Inflammatory macrophage treated with lipopolysaccharide for 4 hours (primary cell): ENCODE measurements at places on chromosomes 1 and 21.

GRCh38 chr1:9437961-9438430, 101.3 kb upstream of the SLC25A33 start:
- DNase-seq: no peak

DNA sequence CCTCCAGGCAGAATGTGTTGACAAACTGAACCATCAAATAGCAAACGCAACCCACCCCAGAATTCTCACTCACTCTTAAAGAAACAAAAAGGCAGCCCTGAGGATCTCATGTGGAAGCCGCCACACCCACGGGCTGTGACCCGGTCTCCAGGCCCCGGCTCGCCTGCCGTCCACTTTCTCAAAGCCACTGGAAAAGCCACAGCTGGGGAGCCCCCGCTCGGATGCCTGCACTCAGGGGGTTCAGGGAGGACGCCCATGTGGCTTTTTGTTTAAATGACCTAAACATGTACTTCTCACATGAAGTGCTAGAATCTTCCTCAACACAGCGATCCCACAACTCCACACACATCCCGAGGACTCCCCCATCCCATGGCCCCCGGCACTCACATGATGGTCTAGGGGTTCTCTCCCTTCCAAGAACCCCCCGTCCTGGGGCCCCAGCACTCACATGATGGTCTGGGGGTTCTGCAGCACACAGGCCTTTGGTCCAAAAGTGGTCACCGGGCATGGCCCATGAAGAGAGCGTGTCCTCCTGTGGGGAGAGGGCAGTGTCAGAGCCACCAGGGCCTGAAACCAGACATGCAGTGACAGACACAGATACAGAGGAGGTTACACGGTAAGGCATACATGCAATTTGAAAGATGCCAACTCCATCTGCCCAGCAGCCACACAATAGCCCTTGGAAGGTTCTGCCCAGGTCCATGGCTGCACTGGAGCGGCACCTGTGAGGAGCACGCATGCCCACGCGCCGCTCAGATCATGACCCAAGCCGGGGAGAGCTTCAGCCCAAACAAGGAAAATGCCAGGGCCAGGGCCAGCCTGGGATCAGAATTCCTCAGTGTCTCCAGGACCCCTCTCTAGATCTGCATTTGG, 16.5 kb downstream of the NADK start:
- DNase-seq: no peak

DNA sequence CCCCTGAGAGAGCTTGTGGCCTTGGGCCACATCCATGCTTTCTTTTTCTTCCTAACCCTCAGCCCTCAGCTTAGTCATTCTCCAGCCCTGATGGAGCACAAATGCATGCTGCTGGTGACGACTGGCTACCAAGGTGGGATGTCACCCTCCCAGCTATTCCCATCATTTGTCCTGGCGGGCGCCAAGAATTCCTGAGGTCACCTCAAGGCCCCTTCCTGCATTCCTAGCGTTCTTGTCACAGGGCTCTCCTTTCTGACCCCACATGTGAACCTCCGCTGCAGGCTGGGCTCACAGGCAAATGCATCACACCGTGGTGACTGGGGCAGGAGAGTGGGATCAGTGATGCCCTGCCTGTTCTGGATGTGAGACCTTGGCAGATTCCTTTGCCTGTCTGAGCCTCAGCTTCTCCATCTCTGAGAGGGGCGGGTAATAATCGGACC, 53.4 kb upstream of the IFFO2 start:
- no peak for DNase-seq

- DNase-seq: no peak
Observed at GRCh38 chr21:31387560-31388186, 43.6 kb upstream of the TIAM1 start.
